Large intestine (tissue), 12 donors: ENCODE measurements at places on chromosomes 7 and 10.

GRCh38 chr7:148397985-148398384 is 192.6 kb upstream of the C7orf33 start:
- DNase-seq = no peak

DNA sequence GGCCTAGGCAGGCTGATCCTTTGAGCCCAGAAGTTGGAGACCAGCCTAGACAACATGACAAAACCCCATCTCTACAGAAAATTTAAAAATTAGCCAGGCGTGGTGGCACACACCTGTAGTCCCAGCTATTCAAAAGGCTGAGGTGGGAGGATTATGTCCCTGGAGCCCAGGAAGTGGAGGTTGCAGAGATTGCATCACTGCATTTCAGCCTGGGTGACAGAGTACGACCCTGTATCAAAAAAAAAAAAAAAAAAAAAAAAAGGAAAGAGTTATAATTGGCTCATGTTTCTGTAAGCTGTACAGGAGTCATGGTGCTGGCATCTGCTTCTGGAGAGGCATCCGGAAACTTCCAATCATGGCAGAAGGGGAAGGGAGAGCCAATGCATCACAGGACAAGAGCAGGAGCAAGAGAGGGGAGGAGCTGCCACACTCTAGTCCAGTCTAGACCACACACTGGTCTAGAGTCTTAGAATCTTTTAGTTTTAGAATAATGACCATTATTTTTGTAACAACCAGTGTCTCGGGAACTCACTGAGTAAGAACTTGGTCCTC is 16.8 kb downstream of the DOCK1 start:
- DNase-seq = no peak

- DNase-seq = no peak
These were observed 7.4 kb downstream of the APBB1IP start for GRCh38 chr10:26445411-26446031.

DNA sequence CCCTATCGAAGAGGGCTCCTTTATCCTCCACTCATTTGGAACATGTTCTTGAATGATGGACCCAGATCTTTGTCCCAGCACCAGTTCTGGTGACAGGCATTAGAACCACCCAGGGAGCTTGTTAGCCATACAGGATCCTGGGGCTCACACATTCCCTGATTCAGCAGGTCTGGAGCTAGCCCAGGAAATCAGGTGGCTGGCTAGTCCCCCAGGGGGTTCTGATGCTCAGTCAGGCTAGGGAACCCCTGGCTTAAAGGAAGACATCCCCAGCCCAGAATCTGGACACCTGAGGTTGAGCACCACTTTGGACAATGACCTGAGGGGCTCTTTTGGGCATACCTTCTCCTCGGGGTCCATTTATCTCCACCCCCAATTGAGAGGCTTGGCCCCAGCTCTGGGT is 37.0 kb upstream of the NANOS1 start:
- no peak for DNase-seq

GRCh38 chr7:112994656-112995055 is 92.0 kb downstream of the GPR85 start:
- no peak for DNase-seq
